ENCODE measurements at places on chromosomes 12 and 14. TPM values are rescaled to one million over a fixed set of nuclear protein-coding genes. Genes with fewer than 3 reads are reported as not detected.
A peak's percentile ranks its signal among the peaks of the same experiment; 100 is the strongest.

The DHRS4L2 gene
- 15.3 TPM for total RNA-seq

DNA sequence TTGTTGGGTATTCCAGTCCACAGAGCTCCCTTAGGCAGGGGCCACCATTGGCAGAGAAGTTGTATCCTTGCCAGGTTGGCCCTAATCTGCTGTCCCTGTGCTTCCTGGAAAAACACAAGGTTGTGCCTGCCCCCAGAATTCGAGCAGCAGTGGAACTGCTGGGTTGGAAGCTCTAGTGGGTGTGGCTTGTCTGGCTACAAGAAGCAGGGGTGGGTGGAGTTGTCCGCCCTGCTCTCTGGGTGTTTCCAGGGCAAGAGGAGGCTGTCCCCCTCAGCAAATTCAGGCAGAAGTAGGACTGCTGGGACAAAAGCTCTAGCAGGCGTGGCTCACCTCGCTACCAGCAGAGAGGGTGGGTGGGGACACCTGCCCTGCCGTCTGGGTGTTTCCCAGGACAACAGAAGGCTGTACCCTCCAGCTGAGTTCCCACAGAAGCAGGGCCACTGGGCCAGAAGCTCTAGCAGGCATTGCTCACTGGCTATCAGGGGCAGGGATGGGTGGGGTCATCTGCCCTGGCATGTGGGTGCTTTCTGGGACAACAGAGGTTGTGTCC is 72.8 kb upstream of the NPAS3 start:
- no peak for DNase-seq

GRCh38 chr12:51913071-51914033 is 6.0 kb downstream of the ACVRL1 start:
- no peak for DNase-seq

DNA sequence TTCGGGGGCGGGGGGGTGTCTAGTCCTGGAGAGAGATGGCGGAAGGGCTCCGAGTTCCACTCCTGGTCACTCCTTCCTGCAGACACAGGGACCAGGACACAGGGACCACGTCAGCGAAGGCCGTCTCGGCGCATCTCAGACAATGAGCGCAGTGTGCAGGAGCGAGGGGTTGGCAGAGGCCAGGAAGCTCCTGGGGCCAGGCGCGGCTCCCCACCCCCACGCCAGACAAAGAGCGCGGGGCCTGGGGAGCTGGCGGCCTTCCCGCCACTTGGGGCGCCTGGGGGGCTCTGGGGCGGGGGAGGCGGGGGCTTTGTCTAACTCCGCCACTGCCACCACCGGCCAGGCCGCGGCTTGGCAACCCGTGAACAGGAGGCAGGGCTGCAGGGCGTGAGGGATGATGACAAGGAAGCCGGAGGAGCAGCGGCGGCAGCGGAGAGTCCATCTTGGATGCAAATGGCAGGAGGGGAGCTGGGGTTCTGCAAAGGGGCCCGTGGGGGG is 2.2 kb downstream of the CDK2AP1 start:
- peak; percentile 60 for DNase-seq

DNA sequence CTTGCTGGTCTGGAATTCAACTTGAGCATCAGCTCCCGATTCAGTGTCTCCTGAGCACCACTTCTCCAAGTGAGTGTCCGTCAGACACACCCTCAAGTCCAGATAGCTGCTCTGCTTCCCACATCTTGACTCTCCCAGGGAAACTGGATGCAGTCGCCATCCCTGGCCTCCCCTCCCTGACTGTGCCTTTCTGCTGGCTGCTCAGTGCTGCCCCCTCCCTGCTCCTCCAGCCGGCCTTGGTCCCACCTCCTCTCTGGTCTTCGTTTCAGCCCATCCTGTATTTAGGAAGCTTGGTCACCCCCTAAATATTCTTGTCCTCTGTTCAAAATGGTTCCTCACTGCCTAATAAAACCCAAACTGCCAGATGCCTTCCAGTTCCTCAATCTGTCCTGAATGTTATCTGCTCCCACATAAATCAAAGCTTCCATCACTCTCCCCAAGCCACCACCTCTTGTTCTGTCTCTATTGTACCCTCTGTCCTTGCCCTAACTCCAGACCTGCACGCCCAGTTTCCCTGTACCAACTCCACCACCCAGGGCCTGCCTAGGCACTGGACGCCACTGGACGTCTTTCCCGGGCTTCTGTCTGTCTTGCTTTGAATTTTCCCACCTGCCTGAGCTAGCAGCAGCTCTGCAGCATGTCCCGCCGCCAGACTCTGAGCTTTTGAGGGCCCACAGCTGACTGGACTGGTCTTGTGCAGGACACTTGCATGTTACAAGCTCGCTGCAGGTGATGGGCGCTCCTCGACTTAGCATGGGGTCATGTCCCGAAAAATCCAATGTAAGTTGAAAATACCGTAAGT is 33.8 kb downstream of the CCDC92 start:
- no peak for DNase-seq

DNA sequence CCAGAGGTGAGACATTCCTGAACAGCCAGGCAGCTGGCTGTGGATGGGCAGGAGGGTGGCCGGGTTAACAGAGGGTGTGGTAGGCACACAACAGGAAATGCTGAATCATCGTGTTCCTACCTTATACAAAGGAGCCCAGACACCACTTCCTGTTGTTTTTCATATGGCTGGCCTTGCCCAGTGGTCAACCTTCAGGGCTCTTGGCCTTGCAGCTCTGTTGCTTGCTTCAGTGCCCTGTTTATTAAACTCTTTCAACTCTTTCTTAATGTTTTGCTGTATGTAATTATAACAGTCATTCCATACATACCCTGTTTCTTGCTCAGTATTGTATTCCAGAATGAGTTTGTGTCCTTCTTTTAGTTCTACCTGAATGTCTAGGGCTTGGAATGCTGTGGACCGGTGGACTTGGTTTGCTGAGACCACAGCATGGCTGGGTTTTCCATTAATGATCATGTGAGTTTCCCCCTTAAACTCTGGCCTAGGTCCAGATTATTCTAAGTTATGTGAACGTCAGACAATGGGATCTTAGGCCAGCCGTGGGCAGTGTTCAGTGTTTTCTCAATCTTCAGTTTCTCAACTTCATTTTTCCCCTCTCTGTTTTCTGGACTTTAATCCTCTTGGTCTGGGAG is 11.9 kb downstream of the CFAP54 start:
- peak; percentile 12 for DNase-seq

DNA sequence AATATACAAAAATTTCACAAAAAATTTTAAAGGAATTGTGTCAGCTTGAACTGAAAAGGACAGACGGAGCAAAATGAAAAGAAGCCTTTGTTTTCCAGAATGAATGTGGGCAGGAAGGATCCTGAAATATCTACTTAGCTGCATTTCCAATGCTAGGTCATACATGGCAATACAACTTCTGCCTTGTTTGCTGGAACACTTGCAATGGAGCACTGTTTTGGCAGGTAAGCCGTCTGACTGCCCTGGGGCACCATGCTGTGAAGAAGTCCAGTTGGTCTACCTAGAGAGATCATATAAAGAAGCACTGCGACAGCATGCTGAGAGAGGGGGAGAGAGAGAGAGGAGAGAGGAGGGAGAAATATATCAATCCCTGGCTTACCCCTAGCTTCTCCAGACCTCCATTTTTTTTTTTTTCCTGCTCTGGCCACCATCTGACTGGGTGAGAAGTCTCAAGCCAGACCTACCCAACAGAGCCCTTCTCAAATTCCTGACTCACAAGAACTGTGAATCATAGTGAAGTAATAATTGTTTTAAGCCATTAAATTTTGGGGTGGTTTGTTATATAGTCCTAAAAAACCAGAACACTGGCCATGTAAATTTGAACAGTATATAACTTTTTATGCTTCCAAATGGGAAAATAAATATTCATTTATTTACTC is 97.1 kb upstream of the PRICKLE1 start:
- no peak for DNase-seq

GRCh38 chr12:15411842-15412241 is 89.5 kb downstream of the PTPRO start:
- no peak for DNase-seq

Measured in tibial nerve (tissue), 4 donors.